ENCODE measurements at places on chromosomes 7 and 10. TPM values are rescaled to one million over a fixed set of nuclear protein-coding genes. Genes with fewer than 3 reads are reported as not detected.

DNA sequence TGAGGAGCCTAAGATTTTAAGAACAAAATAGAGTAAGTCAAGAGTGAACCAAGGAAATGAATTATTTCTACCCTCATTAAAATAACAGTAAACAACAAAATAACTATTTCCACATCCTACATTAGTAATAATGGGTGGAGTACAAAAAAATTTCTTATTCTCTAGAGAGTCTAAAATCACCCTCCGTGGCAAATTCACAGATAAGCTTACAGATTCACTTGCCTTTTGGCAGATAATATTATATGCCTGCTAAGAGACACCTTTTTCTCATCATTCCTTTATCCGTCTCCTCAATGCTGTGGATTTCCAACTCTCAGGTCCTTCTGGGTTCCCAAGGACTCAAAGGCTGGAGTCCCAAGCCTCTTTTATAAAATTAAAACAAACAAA is 2.2 kb upstream of the EPC1 start:
- H3K4me1 ChIP-seq = peaks cover 44% of the 10 kb centered on the region
- peaks cover 5% of the 10 kb centered on the region for H3K36me3 ChIP-seq
- DNase-seq = no peak
- H3K27me3 ChIP-seq = no peaks in the 10 kb centered on the region

GRCh38 chr7:128076796-128077271 is 45.6 kb upstream of the LRRC4 start:
- peak; percentile 72 for DNase-seq
- no peaks in the 10 kb centered on the region for H3K4me1 ChIP-seq
- no peaks in the 10 kb centered on the region for H3K27me3 ChIP-seq
- no peak overlapping the region for H3K4me3 ChIP-seq
- no peak overlapping the region for H3K27ac ChIP-seq

DNA sequence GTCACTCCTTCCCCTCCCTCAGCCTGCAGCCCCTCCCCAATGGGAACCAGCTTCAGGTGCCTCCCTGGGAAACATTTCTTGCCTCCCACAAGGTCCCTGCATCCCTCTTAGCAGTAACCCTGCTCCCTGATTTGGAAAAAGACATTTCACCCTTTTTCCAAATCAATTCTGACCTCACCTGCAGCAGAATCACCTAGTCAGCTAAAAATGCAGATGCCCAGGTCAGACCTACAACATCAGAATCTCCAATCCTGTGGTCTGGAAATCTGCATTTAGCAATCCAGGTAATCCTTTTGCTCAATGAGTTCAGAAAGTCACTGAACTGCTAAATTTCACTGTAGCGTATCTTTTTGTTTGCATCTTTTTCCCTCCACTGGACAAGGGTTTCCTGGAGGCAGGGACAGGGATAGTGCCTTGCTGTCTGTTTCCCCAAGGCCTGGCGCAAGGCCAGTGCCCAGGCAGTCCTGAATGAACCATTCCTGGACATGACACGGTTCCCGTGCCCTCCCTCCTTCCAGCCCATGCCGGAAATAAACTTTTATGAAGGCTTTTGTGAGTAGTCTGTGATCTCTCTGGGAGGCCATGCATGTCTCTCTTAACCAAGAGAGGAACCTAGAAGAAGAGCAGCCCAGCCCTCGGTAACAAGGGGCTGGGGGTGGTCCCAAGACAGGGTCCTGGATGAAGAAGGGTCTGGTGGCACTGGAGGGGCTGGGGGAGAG is 44.0 kb downstream of the COL13A1 start:
- no peak overlapping the region for H3K27ac ChIP-seq
- H3K36me3 ChIP-seq = no peaks in the 10 kb centered on the region
- peaks cover 7% of the 10 kb centered on the region for H3K4me1 ChIP-seq
- no peak for DNase-seq
- no peaks in the 10 kb centered on the region for H3K27me3 ChIP-seq

ITIH5 gene
- total RNA-seq = 10.5 TPM

TUBAL3 gene
- not detected for total RNA-seq

FAM171A1 gene
- 17.3 TPM for total RNA-seq

Measured in upper lobe of right lung (tissue), 1 donor.